ENCODE measurements at places on chromosomes 2 and 18.

GRCh38 chr2:101806123-101806522, 108.6 kb downstream of the MAP4K4 start:
- DNase-seq = no peak

- DNase-seq = no peak
Measured at GRCh38 chr2:225013425-225014365, 28.6 kb downstream of the DOCK10 start.

- DNase-seq = no peak
Measured at GRCh38 chr2:189954989-189955388, 107.5 kb downstream of the MSTN start.

- DNase-seq = no peak
Measured at GRCh38 chr18:5588529-5588928, 44.7 kb upstream of the EPB41L3 start.

GRCh38 chr2:158477202-158477601, 20.4 kb downstream of the PKP4 start:
- DNase-seq = no peak

DNA sequence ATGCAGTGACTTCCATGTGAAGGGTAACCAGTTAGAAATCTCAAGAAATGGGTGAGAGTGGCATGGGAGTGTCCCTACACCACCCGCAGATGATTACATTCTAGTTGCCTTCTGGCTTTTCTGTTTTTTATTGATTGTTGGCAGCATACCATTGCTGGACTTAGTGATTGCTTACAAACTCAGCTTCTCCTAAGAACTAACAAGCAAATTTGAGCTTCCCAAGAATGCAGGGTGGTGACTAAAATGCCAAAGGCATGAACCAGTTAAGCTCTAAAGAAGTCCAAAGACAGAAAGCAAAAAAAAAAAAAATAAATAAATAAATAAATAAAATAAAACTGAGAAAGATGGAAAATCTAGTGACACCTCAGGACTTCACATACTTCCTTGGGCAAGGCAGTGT, 245.5 kb upstream of the PARD3B start:
- no peak for DNase-seq

DNA sequence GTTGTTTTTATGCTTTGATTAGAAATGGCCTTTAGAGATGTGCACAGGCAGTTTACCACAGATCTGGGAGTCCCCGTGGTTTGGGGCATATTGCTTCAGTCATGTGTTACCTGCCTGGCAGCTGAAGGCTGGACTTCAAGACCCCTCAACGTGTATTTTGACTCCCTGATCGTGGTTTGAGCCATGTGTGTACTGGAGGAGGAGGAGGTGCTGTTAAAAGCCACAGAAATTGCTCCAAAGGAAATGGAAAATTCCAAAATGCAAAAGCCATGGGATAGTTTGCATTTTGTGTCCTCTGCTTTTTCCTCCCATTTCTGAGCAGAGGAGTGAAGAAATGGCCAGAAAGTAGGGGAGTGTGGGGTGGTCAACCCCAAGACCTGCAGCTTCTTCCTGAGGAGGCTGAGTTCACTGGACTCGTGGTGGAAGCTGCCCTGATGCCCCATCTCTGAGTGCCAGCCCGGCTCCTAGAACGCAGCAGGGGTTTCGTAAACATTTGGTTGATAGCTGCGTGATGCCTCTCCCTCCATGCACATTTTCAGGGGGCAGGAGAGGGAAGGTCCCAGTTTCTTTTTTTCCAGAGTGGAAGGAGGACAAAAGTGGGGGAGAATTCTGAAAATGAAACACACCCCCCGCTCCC, 45.7 kb downstream of the ITGB1BP1 start:
- DNase-seq = no peak
